ENCODE measurements at places on chromosomes 5 and 9.

GRCh38 chr5:121862801-121863200 is 11.1 kb downstream of the FTMT start:
- DNase-seq = no peak

DNA sequence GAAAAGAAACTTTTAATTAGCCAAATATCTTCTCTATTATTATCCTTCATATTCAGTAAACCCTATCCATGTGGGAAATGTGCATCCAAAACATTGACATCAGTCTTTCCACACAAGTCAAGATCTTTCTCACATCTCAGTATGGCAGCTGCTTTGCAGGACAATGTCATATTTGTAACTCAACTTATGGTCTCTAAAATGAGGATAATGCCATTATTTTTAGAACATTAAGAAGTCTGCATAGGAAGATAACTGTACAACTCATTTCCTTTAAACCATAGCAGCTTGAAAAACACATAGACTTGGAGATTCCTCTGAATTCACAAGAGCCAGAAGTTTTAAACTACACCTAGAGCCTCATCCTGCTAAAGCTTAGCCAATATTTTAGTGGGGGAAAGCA is 43.7 kb downstream of the MCTP1 start:
- DNase-seq = no peak

DNA sequence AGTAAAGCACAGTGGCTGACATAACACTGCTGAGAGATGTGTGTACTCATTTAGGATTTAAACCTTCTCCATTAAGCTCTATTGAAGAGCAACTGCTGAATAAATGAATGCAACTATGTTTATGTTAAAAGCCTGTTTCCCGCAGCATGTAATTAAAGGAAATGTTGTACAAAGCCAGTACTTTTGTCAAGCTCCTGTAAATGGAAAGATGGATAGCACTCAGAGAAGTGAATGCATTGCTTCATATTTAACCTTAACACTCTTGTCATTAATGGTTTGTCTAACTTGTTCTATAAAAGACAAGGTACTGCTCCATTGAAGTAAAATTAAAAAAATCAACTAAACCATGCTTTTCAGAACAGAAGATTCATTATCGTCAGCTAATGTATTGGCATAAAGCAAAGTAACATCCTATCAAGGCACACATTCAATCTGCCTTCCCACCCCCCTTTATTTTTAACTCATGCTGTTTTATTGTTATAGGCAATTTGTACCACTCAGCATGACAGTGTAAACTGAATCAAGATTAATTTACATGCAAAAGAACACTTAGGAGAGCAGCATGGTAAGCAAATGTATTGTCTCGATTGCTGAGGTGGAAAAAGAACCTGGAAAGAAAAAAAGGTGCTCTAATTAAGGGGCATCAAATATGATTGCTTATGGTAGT is 240.9 kb upstream of the TBCA start:
- no peak for DNase-seq

DNA sequence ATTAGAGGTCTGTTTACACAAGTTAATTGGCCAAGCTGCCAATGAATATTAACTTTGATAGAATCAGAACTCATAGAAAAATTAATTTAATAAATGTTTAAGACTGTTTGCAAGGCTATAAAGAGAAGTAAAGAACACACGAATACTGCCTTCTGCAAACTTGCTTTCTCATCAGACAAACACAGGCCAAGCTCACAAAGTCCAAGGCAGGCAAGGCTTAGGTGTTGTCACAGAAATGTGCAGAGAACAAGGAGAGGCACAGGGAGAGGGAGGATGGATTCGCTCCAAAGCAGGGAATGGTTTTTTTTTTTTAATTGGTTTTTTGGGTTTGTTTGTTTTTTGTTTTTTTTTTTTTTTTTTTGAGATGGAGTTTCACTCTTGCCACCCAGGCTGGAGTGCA is 43.4 kb downstream of the RETREG1 start:
- no peak for DNase-seq

- DNase-seq = no peak
Measured at GRCh38 chr5:144267961-144268513, 97.4 kb downstream of the KCTD16 start.

DNA sequence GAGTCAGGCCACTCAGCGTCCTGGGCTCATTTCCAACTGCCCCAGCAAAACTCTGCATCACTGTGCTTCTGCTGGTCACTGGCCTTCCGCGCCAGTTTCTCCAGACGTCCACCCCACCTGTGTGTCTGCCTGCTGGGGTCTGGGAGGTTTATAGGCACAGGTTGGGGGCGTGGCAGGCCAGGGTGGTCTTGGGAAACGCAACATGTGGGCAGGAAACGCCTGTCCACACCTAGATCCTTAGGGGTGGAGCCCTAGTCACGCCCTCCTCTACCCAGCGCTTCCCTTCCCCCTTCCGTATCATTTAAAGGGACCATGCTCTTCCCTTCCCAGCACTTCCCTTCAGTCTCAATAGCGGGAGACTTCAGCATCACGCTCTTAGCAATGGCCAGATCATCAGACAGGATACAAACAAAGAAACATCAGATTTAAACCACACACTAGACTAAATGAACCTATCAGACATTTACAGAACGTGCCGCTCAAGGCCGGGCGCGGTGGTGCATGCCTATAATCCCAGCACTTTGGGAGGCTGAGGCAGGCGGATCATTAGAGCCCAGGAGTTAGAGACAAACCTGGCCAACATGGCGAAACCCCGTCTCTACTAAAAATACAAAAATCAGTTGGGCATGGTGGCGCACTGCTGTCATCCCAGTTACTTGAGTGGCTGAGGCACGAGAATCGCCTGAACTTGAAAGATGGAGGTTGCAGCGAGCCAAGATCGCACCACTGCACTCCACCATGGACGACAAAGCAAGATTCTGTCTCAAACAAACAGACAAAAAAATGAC is 11.8 kb upstream of the BTNL9 start:
- DNase-seq = no peak

DNA sequence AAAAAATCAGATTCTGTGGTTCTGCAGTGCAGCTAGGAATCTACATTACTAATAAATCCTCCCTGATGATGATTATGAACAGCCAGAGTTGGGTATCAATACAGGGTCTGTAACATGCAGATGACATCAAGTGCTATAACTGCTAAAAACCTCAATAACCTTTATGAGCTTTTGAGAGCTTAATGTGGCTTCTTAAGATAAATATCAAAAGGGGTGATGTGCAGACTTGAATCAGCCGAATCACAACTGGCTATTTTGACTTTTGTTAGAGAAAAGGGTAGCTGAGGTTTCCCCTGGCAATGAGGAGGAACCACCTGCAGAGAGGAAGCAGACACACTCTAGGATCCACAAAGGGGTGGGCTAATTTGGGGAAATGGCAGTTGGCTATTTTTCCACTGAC is 30.2 kb downstream of the CAPSL start:
- no peak for DNase-seq
